Amniotic stem cell (primary cell): ENCODE measurements at places on chromosomes 11 and 22.

DNA sequence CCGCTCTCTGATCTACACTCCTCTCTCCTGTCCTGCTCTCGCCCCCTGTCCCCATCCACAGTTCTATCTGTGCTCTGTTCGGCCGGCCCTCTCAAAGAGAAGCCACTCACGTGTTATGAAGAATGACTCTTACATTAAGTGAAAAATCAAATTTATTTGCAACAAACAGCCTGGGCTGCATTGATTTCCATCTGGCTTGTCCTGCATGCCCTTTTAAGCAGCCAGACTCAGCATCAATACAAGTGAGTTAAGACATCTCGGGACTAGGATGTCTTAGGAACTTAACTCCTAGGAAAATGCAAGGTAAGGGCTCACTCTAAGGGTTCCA is 373.5 kb downstream of the TENM4 start:
- DNase-seq, result no peak

- no peak for DNase-seq
Measured at GRCh38 chr11:13834463-13834862, 128.1 kb upstream of the SPON1 start.

- DNase-seq, result no peak
Measured at GRCh38 chr22:38316364-38317121, 690 bp downstream of the CSNK1E start.

DNA sequence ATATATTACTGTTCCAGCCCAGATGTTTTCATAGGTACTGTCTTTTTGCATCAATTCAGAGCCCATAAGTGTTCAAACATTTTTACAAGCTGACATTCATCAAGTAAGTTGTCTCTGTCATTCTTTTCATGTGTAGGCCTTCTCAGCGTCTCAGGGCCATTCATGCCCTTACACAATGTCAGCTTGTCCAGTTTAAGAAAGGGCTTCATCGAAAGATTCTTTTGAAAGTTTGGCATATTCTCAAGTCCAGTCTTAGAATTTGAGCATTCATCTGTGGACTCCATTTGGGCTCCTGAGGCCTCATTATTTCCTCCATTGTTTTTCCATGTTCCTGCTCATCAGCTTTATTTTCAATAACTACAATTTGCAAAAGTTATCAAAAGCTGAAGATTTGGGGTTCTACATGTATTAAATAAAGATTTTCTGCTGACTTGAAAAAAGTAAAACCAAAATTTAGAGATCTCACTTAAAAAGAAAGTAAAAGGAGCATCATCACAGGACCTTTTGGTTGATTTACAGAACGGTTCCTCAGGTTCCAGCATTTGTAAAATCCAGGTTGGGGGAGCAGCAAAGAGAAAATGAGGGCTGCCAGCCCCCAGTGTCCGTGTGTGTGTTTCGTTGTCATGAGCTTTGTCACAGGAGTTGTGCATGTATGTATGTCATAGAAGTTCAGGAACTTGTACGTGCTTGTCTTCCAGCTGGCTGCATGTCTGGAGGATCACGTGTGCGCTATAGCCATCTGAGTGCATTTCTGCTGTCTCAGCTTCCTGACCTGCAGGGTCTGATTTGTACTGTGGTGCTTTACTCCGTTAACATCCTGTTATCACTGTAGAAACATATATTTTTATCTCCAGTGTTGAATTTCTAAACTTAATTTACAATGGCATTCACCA is 15.6 kb downstream of the MOV10L1 start:
- no peak for DNase-seq

GRCh38 chr11:19890308-19890707 is 177.7 kb downstream of the NAV2 start:
- no peak for DNase-seq

- DNase-seq, result no peak
Measured at GRCh38 chr11:78392854-78393253, 24.8 kb downstream of the GAB2 start.

DNA sequence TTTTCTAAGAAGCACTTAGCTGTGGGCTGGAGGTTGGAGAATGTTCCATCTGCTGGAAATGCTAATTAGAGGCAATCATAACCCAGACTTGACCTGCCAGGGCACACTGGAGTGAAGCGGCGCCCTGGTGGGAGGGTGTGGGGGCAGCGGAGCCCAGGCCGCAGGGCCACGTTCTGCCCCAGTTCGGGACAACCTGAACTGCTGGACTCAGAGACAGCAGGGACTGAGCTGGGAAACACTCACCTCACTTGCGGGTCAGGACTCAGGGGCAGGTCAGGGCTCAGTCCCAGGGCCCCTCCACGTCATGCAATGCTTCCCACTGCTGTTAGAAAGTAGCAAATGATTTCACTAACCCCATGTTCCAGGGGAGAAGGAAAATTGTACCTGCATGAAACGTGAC is 316.4 kb downstream of the NTM start:
- DNase-seq, result no peak

DNA sequence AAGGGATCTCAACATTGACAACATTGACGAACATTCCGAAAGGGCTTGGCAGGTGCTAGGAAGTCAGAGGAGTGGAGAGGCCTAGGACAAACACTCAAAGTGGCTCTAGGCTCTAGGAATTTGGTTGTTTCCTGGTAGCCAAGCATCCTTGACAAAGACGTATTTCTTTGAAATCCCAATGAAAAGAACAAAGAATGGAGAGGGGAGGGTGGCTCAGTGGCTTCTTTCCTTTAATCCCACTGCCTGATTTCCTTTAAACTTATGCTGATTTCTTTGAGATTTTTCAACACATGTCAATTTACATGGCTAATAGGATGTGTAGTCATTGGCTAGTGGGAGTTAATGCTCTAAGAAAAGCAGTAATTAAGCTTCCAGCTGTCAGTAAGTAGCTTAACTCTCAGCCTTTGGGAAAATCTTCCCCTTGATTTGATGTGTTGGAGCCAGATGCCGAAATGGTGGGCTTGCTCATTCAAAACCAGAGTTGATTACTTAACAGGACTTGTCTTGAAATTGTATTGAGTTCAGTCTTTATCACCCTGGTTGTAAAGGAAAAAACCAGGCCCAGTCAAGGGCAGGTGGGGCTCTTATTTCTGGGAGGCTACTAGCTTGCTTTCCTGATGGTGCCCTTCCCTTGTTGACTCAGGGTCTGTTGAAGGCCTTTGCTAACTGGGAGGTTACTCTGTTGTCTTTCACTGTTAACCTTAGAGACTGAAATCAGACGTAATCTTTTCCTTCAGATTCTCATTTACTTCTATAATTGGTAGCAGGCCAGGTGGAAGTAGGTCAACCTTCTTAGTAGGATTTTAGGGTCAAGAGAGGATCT is 44.6 kb upstream of the SORL1-AS1 start:
- DNase-seq, result no peak

DNA sequence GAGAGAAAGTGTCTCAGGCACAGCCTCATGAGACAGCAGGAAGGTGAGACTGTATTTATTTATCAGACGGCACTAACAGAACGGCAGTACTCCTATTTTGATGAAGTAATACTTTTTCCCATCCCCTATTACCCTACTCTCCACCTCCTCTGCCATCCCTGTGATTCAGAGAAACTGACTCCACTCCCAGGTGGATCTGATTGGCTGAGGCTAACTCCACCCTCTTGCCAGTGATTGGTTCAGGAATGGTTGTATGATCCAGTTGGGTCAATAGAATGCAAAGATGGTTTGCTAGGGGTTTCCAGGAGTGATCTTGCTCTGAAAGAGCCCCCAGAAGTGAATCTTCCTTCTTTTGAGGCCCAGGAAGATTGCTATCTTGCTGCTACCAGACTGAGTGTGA is 65.9 kb upstream of the RCN1 start:
- DNase-seq, result no peak

GRCh38 chr11:36141956-36142355 is 147.3 kb downstream of the COMMD9 start:
- DNase-seq, result no peak

GRCh38 chr11:93225662-93226061 is 27.9 kb upstream of the SLC36A4 start:
- DNase-seq, result no peak

DNA sequence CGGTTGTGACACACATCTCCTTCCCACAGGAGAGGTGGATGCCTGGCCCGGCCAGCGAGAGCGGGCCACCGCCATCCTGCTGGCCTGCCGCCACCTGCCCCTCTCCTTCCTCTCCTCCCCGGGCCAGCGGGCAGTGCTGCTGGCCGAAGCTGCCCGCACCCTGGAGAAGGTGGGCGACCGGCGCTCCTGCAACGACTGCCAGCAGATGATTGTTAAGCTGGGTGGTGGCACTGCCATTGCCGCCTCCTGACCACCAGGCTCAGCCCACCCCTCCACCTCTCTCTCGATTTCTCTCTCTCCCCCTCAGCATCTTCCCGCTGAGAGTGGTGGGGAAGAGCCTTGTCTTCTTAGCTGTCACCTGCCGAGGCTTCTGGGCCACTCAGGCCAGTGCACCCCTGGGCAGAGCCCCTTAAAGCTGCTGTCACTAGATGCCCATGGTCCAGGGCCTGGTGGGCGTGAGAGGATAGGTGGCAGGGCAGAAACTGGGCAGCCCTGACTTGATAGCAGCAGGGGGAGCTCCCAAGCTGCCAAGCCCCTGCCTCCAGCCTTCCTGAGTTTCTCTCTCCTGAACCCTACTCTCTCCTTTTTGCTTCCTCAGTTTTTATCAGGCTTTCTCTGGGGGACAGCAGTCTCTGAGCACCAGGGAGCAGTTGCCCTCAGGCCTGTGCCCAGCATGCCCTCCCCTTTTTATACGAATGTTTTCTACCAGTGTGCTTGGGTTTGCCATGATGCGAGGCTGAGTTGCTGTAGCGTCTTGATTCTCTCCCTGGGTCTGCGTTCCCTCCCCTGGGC is 9.3 kb downstream of the SHISA8 start:
- no peak for DNase-seq

DNA sequence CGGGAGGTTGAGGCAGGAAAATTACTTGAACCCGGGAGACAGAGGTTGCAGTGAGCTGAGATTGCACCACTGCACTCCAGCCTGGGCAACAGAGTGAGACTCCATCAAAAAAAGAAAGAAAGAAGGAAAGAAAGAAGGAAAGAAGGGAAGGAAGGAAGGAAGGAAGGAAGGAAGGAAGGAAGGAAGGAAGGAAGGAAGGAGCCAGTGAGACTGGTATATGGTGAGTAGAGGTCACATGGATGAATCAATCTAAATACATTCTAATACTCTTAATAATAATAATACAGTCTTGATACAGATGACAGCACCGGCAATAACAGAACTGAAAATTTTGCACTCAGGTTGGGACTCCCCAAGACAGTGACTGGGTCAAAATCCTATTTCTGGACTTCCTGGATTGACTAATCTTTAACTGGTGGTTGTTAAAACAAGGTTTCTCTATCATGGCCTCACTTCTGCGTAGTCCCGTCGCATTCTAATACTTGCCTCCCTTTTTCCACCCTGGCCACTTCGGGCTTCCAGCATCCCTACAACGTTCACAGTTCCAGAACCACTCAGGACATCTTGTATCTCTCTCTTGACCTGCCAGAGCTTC is 53.5 kb upstream of the EIF3M start:
- DNase-seq, result no peak

- no peak for DNase-seq
Measured at GRCh38 chr11:35114906-35115687, 23.9 kb upstream of the CD44 start.

GRCh38 chr11:125053167-125053566 is 9.9 kb upstream of the SLC37A2 start:
- no peak for DNase-seq

GRCh38 chr11:122160841-122161590 is 45.0 kb upstream of the BLID start:
- no peak for DNase-seq

GRCh38 chr11:120547811-120548681 is 36.5 kb downstream of the GRIK4 start:
- peak; percentile 90 for DNase-seq

DNA sequence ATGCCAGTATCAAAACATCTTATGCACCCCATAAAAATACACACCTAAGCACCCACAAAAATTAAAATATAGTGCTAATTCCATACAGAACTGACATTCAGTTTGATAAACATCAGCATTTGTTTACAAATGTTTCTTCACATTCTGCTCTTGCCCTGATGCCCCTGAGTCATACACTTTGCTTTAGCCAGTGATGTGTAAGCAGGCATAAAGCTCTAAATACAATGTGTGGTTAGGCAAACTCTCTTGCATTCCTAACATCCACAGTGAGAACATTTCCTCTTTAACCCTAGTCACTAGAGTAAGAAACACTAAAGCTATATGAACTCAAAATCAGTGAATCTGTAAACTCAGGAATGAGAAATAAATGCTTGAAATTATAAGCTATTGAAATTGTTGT is 1060.7 kb downstream of the FAM181B start:
- DNase-seq, result no peak

DNA sequence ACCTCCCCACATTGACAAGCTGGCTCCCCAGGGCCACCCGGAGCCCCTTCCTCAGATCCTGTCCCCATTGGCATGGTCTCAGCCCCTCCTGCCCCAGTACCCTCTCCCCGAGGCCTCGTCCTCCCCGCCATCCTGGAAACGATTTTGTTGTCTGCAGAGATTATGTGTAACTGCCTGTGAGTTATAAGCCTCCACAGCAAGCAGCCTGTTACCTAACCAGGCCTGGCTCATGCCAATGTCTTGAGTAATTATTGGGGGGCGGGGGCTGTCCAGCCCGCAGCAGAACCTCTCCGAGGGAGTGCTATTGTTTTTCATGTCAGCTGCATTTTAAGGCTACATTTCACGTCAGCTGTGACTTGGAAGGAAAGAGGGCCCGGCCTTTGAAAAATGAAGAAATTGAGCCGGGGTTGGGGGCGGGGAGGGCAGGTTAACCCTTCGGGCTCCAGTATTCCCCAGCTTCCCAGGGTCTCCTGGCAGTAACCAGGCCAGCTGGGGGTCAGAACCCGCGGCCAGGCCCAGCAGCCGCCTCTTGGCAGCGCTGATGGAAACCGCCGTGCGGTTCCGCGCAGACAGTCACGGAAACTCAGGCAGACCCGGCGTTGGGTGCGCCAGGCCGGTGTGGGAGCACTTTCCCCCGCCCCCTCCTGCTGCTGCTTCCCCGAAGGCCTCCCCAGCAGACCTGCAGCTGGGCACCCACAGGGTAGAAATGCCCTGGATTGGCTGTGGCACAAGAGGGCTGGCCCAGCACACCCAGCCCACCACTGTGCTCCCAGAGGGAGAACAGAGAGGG is 59.5 kb downstream of the CDKN1C start:
- peak; percentile 83 for DNase-seq

DNA sequence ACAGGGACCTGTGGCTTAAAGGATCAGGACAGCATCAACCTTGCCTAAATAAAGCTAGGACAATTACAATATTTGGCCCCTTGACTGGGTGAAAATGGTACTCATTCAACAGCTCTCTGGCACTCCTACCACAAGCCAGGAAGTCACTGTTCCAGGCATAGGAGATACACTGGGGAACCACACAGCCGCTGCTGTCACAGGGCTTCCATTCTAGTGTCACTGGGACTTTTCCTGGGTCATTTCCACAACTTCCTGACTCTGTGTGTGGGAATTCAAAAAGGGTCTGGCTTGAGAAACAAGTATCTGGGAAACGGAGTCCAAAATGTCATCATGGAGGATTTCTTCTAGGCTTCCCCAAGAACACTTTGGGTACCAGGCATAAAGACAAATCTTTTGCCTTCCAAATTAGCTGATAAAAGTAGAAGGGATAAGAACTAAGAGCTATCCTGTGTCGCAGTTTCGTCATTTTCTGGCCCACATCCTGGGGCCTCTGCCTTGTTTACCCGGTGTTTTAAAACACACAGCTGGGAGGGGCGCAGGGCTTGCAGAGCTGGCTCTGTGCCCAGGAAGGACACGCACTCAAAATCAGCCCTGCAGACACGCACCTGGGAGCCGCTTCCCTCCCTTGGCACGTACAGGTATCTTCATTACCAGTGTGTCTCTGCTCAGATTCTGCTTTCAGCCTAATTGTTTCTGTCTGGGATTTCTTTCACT is 38.0 kb downstream of the TMEM45B start:
- DNase-seq, result no peak
